G401 (cell line): ENCODE measurements at places on chromosomes 4 and X. TPM values are rescaled to one million over a fixed set of nuclear protein-coding genes. Genes with fewer than 3 reads are reported as not detected.
A peak's percentile ranks its signal among the peaks of the same experiment; 100 is the strongest.

Gene CENPE
- 19.6 and 22.1 TPM in 2 replicates for total RNA-seq

- no peak for DNase-seq
Observed at GRCh38 chr4:35818520-35818919, 425.8 kb downstream of the ARAP2 start.

Gene PNCK
- 0.74 TPM in 1 of 2 replicates, not detected in the other for total RNA-seq

Gene GPR101
- not detected in 2 replicates for total RNA-seq

Gene NRK
- not detected in 2 replicates for total RNA-seq

- DNase-seq, result peak; percentile 69
Observed at GRCh38 chr4:129362691-129363274, 266.8 kb downstream of the C4orf33 start.

GRCh38 chrX:130778773-130779172, 124.2 kb downstream of the ENOX2 start:
- no peak for DNase-seq

DNA sequence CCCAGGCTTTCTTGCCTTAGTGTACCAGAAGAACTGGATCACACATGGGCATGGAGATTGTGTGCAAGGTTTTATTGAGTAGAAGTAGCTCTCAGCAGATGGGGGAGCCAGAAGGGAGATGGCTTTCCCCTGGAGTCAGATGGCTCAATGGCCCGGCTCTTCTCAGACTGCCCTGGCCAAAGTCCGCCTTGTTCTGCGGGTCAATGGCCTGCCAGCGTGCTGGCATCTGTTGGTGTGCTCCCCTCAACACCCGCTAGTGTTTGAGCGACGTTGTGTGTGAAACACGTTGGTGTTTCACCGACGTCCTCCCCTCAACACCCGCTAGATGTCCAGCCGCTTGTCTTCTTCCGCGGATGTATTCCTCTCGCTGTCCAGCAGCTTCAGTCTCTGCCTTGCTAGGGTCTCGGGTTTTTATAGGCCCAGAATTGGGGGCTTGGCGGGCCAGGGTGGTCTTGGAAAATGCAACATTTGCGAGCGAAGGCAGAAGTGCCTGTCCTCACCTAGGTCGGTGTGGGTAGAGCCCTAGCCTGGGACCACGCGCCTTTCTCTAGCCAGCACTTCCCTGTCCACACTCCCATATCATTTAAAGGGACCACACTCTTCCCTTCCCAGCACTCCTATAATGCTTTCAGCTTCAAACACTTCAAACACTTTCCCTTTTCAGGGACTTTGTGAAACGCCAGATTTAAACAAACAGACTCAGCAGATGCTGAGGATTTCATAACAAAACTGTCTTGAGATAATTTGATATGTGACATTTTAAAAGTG, 21.1 kb upstream of the PRKG2 start:
- DNase-seq, result no peak
